Fibroblast of lung (primary cell): ENCODE measurements at places on chromosomes 4 and X. TPM values are rescaled to one million over a fixed set of nuclear protein-coding genes. Genes with fewer than 3 reads are reported as not detected.
A peak's percentile ranks its signal among the peaks of the same experiment; 100 is the strongest.

The CHST7 gene
- 8.5 and 11.2 TPM in 2 replicates for total RNA-seq

The TGIF2LX gene
- total RNA-seq: not detected in 2 replicates

The PFKFB1 gene
- total RNA-seq: under 0.01 TPM in 1 of 2 replicates, not detected in the other

The PAGE5 gene
- total RNA-seq: 0.66 TPM in 1 of 2 replicates, not detected in the other

The CTPS2 gene
- total RNA-seq: 9.9 and 10.0 TPM in 2 replicates

The ZCCHC18 gene
- total RNA-seq: 0.66 and 1.3 TPM in 2 replicates

The SULT1E1 gene
- not detected in 2 replicates for total RNA-seq

The NEK1 gene
- 13.9 and 17.0 TPM in 2 replicates for total RNA-seq

The TRIM75 gene
- total RNA-seq: not detected in 2 replicates

The AMBN gene
- not detected in 2 replicates for total RNA-seq

- no peaks in the 10 kb centered on the region for H3K4me1 ChIP-seq
- no peak overlapping the region for H3K27ac ChIP-seq
- H3K27me3 ChIP-seq: no peaks in the 10 kb centered on the region
- H3K36me3 ChIP-seq: no peaks in the 10 kb centered on the region
Measured at GRCh38 chrX:67777148-67777547, 233.3 kb downstream of the AR start.

DNA sequence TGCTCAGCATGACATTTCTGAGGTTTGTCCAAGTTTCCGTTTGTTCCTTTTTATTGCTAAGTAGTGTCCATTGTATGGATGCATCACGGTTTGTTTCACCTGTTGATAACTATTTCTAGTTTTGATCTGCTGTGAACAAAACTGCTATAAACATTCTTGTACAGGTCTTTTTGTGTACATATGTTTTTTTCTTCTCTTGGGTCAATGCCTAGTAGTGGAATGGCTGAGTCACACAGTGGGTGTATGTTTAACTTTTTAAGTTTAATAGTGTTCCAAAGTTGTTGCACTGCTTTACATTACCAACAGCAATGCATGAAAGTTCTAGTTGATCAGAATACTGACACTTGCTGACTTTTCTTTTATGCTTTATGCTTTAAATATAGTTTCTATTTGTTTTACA, 76.7 kb downstream of the MAOB start:
- H3K27me3 ChIP-seq: no peaks in the 10 kb centered on the region
- H3K27ac ChIP-seq: no peak overlapping the region
- no peaks in the 10 kb centered on the region for H3K4me1 ChIP-seq
- DNase-seq: peak; percentile 52
- no peak overlapping the region for H3K4me3 ChIP-seq

- H3K27ac ChIP-seq: no peak overlapping the region
- peak; percentile 44 for DNase-seq
- H3K4me3 ChIP-seq: no peak overlapping the region
- H3K27me3 ChIP-seq: no peaks in the 10 kb centered on the region
- H3K4me1 ChIP-seq: peaks cover 10% of the 10 kb centered on the region
Measured at GRCh38 chr4:26206999-26207398, 113.8 kb upstream of the RBPJ start.

- H3K4me3 ChIP-seq: no peak overlapping the region
- no peaks in the 10 kb centered on the region for H3K27me3 ChIP-seq
- no peak overlapping the region for H3K27ac ChIP-seq
- no peak for DNase-seq
Measured at GRCh38 chr4:17332478-17332877, 179.4 kb downstream of the QDPR start.

DNA sequence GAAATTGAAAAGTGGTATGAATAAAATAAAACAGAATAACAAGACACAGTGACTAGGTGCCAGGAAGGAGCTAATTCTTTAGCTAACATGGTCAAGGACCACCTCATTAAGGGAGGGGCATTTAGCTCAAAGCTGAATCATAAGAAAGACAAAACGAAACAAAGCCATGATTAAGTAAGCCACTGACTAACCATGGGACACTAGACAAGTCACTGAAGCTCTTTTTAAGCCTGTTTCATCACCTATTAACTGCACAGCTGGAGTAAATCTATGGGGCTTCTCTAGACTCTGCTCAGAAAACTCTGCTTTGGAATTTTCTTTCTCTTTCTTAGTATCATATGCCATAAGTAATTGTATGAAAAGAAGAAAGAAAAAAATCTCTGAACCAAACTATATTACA, 49.8 kb upstream of the C1QTNF7 start:
- H3K36me3 ChIP-seq: no peaks in the 10 kb centered on the region
- no peaks in the 10 kb centered on the region for H3K27me3 ChIP-seq
- H3K4me1 ChIP-seq: peaks cover 13% of the 10 kb centered on the region
- no peak overlapping the region for H3K27ac ChIP-seq
- DNase-seq: peak; percentile 61
- H3K4me3 ChIP-seq: no peak overlapping the region

GRCh38 chrX:84363663-84364062, 138.6 kb downstream of the HDX start:
- H3K27ac ChIP-seq: no peak overlapping the region
- H3K36me3 ChIP-seq: no peaks in the 10 kb centered on the region
- DNase-seq: peak; percentile 14
- H3K27me3 ChIP-seq: no peaks in the 10 kb centered on the region
- no peaks in the 10 kb centered on the region for H3K4me1 ChIP-seq
- peak overlapping the region; percentile 11 for H3K4me3 ChIP-seq

- H3K4me3 ChIP-seq: peak overlapping the region; percentile 60
- no peaks in the 10 kb centered on the region for H3K4me1 ChIP-seq
- DNase-seq: peak; percentile 56
- H3K27ac ChIP-seq: peak overlapping the region; percentile 91
- H3K27me3 ChIP-seq: no peaks in the 10 kb centered on the region
Measured at GRCh38 chrX:120604361-120604782, 471 bp downstream of the MCTS1 start.

- H3K27me3 ChIP-seq: no peaks in the 10 kb centered on the region
- no peaks in the 10 kb centered on the region for H3K36me3 ChIP-seq
- H3K4me3 ChIP-seq: no peak overlapping the region
- no peak overlapping the region for H3K27ac ChIP-seq
Measured at GRCh38 chrX:95885074-95885473, 799.6 kb upstream of the DIAPH2 start.

- H3K36me3 ChIP-seq: no peaks in the 10 kb centered on the region
- DNase-seq: peak; percentile 54
- no peak overlapping the region for H3K27ac ChIP-seq
- H3K4me1 ChIP-seq: no peaks in the 10 kb centered on the region
- H3K4me3 ChIP-seq: no peak overlapping the region
Measured at GRCh38 chrX:136711147-136711546, 63.2 kb downstream of the CD40LG start.
